Breast epithelium (tissue), 4 donors: ENCODE measurements at places on chromosomes 4 and X.

DNA sequence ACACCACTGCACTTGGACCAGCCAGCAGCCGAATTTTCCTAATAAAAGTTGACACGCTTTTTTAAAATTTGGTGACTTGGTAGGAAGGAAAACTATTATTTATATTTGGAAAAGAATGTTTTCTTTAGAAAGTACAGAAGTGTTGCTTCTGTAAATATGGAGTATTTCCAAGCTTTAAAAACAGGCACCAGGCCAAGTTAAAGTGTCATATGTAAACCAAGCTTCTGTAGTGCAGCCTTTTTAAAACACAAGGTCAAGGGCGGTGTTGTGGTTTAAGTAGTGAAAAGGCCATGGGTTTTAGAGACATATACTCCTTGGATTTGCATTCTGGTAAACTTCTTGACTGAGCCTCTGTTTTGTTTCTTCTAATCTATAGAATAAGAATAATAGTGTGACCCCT is 62.7 kb downstream of the TRIM2 start:
- H3K36me3 ChIP-seq, result peaks cover 3% of the 10 kb centered on the region
- H3K4me3 ChIP-seq, result no peak overlapping the region
- H3K27ac ChIP-seq, result peak overlapping the region; percentile 33

GRCh38 chrX:98939456-98939855 is 1470.6 kb downstream of the PCDH19 start:
- no peak overlapping the region for H3K27ac ChIP-seq
- no peaks in the 10 kb centered on the region for H3K36me3 ChIP-seq
- H3K4me1 ChIP-seq, result no peaks in the 10 kb centered on the region
- H3K4me3 ChIP-seq, result no peak overlapping the region
- no peak for DNase-seq

- no peak overlapping the region for H3K27ac ChIP-seq
- no peaks in the 10 kb centered on the region for H3K36me3 ChIP-seq
- H3K4me1 ChIP-seq, result no peaks in the 10 kb centered on the region
- no peak for DNase-seq
Observed at GRCh38 chr4:27946799-27947198, 1086.2 kb downstream of the STIM2 start.

GRCh38 chrX:19743386-19743785 is 144.0 kb downstream of the SH3KBP1 start:
- no peak for DNase-seq
- H3K36me3 ChIP-seq, result no peaks in the 10 kb centered on the region
- H3K4me1 ChIP-seq, result no peaks in the 10 kb centered on the region
- H3K4me3 ChIP-seq, result no peak overlapping the region
- no peak overlapping the region for H3K27ac ChIP-seq

GRCh38 chr4:6354119-6354518 is 84.5 kb downstream of the WFS1 start:
- DNase-seq, result no peak
- no peaks in the 10 kb centered on the region for H3K36me3 ChIP-seq
- H3K4me3 ChIP-seq, result no peak overlapping the region
- no peaks in the 10 kb centered on the region for H3K4me1 ChIP-seq
- no peaks in the 10 kb centered on the region for H3K27me3 ChIP-seq

GRCh38 chrX:142938793-142939192 is 86.9 kb upstream of the SPANXN4 start:
- no peak for DNase-seq
- H3K36me3 ChIP-seq, result no peaks in the 10 kb centered on the region
- H3K4me1 ChIP-seq, result no peaks in the 10 kb centered on the region
- H3K4me3 ChIP-seq, result no peak overlapping the region

- no peaks in the 10 kb centered on the region for H3K4me1 ChIP-seq
- no peaks in the 10 kb centered on the region for H3K36me3 ChIP-seq
- H3K4me3 ChIP-seq, result no peak overlapping the region
Observed at GRCh38 chrX:40501164-40501855, 79.5 kb upstream of the ATP6AP2 start.
